ENCODE measurements at places on chromosomes 13 and 19.

- no peak for DNase-seq
Observed at GRCh38 chr13:99266827-99267226, 8.6 kb upstream of the GPR18 start.

DNA sequence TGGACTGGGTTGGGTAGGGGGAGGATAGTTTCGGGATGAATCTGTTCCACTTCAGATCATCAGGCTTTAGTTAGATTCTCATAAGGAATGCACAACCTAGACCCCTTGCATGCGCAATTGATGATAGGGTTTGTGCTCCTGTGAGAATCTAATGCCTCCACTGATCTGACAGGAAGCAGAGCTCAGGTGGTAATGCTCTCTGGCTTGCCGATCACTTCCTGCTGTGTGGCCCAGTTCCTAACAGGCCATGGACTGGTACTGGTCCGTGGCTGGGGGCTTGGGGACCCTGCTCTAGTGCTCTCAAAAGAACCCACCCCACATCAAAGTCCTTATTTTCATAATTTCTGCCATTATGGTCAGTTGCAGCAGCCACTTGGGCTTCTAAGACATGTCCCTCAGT, 30.1 kb downstream of the DNAJC3 start:
- DNase-seq, result no peak

DNA sequence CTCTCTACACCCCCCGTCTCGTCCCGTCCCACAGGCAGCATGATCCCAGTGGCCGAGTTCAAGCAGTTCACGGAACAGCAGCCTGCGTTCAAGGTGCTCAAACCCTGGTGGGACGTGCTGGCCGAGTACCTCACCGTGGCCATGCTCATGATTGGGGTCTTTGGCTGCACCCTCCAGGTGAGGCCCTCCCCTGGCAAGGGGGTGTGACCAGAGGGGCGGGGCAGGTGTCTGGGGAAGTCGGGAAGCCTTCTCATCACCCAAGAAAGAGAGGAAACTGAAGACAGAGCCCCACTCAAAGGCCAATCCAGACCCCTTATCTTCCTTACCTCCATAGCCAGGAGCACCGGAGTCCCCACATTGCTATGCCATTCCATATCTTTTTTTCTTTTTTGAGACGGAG, 7.3 kb downstream of the LRRC8E start:
- DNase-seq, result no peak

DNA sequence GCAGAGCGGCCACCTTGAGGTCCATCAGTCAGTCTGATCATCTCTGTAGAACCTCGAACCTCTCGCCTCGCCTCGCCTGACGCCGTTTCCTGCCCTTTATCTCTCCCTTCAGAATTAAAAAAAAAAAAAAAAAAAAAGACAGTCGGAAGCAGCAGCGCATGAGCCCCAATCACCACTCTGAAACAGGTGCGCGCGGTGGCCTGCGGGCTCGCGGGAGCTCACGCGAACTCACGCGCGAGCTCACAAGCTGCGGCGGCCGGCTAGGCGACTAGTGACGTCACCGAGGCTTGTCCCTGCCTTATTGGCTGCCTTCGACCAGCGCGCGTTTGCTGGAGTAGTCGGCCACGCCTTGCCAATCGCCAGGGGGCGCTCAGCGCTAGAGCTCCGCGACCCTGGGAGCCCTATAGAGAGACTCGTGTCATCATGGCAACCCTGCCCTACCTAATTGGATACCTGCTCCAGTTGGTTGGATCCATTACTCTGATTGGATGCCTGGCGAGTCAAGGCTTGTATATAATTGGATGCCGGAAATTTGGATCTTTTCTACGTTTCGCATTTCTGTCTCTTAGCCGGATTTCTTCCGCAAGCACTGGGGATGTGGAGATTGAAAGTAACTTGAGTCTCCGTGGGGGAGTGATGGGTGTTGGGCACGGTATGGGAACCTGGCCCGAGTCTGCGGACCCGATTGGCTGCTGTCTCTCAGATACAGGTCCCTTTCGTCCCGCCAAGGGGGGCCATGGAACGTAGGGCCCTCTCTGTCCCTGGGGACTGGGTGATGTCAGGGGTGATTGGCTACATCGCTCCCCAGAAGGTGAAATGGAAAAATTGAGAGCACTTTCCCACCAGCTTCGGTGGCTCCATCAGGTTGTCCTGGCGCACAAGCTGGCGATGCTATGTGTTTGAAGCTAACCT, 31.6 kb downstream of the SYT3 start:
- DNase-seq, result peak; percentile 85

- no peak for DNase-seq
Observed at GRCh38 chr13:70162141-70162540, 53.9 kb upstream of the KLHL1 start.

DNA sequence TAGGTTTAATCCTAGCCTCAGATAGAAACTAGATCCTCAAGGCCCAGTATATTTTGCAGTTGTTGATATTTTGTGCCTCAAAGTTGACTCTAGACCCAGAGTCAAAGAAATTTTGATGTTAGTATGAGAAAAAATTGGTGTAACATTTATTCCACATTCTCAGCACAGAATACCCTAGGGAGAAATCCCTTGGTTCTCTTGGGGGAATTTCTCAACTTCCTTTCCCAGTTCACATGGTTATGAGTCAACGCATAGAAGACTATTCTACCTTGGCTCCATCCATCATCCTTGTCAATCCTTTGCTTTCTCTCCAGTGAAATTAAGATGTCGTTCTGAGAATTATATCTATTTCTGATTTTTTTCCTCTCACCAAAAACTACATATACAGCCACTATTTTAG, 145.3 kb downstream of the POSTN start:
- no peak for DNase-seq

GRCh38 chr13:50320271-50320862, 305.1 kb downstream of the KCNRG start:
- DNase-seq, result no peak

- DNase-seq, result no peak
Observed at GRCh38 chr19:52115526-52116053, 20.0 kb upstream of the ZNF841 start.

DNA sequence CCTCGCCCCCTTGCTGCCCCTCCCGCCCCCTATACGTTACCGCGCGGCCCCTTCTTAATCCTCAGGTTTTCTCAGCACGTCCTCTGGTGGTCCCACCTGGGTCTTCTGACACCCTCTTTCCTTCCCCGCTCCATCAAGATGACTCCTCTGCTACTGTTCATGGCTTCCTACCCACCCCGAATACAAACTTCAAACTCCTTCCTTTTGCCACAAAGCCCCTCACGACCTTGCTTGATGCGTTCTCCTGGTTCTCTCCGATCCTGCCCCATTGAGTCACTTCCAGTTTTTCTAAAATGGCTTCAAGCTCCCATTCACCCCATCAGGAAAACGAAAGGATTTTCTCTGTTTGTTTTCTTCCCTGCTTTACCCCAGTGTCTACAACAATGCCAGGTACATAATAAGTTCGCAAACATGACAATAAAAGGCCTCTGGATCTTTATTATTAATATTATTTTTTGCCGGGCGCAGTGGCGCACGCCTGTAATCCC, 734 bp upstream of the SERTAD3 start:
- DNase-seq, result no peak

DNA sequence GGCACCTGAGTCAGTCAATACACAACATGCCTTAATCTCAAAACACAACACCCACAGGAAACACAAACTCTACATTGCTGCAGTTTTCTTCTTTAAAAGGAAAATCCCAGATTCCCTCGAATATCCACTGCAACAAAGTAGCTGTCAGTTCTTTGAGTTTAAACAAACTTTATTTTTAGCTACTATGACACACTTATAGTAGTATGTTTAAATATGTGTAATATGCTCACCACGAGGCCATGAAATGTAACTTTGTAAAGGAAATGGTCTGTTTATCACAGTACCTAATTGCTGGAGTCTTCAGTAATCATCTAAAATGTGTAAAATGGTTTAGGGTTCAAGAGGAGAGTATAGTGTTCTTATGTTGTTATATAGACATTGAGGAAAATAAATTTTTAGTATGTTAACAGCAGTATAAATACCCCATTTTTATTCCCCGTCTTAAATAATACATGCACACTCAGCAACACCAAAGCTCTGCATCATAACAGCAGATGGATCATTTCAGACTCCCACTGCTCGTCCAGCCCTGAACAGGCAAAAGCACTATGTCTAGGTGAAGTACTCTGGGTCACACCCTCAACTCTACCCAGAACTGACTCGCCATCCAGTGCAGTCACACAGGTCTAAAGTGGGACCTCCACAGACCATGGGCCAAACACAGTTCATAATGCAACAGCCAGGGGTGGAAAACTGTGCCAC, 20.6 kb downstream of the TUBGCP3 start:
- no peak for DNase-seq

DNA sequence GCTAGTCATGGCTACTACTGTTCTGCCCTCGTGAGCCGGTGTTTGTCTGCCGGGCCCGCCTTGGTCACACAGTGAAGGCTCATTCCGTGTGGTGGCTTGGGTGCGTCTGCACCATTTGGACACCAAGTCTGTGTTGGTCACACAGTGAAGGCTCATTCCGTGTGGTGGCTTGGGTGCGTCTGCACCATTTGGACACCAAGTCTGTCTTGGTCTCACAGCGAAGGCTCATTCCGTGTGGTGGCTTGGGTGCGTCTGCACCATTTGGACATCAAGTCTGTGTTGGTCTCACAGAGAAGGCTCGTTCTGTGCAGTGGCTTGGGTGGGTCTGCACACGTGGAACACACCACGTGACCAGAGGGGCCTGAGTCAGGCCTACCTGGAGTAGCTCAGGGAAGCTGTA, 29.0 kb upstream of the DCUN1D2 start:
- DNase-seq, result no peak

DNA sequence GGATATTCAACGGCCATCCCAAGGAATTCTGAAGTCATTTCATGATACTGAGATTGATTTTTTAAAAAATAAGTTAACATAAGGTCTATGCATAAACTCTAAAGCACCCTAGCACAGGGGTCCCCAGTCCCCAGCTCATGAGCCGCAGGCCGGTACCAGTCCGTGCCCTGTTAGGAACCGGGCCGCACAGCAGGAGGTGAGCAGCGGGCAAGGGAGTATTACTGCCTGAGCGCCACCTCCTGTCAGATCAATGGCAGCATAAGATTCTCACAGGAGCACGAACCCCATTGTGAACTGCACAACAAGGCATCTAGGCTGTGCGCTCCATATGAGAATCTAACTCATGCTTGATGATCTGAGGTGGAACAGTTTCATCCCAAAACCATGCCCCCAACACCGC, 31.0 kb downstream of the RCBTB1 start:
- no peak for DNase-seq

GRCh38 chr19:40279761-40280607, 5.2 kb downstream of the AKT2 start:
- no peak for DNase-seq

- no peak for DNase-seq
Observed at GRCh38 chr19:17499648-17500446, 11.6 kb upstream of the PGLS start.

DNA sequence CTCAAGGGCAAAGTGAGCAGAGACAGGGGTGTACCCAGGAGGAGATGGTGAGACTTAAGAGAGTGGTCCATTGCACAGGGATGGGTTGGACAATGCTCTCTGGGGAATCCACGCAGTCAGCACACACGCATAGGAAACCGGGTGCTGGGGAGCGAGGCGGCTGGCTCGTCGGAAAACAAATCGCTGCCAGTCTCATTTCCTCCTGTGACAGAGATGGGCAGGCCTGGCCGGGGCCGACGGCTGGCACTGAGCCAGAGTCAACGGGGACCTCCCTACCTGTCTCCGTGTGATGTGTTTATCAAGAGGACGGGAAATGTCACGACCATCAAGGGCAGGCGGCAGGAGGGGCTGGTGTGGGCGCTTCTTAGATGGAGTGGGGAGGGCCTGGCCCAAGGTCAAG, 27.3 kb downstream of the PTPRS start:
- DNase-seq, result no peak

DNA sequence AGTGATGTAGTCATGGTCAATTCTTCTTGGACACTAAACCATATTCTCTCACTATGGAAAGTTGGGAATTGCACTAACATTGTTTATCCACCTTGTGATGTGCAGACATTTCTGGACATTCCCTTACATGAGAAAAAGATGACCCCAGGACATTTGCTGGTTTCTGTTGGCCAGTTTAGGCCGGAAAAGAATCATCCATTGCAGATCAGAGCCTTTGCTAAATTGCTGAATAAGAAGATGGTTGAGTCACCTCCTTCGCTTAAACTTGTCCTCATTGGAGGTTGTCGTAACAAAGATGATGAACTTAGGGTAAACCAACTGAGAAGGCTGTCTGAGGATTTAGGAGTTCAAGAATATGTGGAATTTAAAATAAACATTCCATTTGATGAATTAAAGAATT, at the start of gene UTP14C:
Gene UTP14C, plus strand, starts transcription at position 211 of the 400 bp plus-strand sequence. CDS start 4,114 bp downstream, outside the sequence.
- DNase-seq, result no peak

GRCh38 chr19:347946-348861, 3.6 kb upstream of the MIER2 start:
- DNase-seq, result no peak

GRCh38 chr19:44943801-44944249, 1.8 kb downstream of the APOC4 start:
- no peak for DNase-seq

DNA sequence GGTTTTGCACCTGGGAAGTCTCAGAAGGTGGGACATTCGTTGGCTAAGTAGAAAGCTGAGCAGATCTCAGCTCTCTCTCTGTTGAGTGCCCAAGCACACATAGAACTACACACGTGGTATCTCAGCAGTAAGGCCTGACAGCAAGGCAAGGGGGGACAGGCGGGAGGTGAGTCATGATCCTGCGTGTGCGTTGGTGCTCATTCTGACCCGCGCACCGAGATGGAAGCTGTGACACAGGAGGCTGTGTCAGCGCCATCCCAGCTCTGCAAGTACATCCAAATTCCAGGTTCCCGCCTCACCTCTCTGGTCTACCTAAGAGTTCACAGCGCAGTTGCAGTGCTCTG, 135.7 kb downstream of the USP12 start:
- no peak for DNase-seq

DNA sequence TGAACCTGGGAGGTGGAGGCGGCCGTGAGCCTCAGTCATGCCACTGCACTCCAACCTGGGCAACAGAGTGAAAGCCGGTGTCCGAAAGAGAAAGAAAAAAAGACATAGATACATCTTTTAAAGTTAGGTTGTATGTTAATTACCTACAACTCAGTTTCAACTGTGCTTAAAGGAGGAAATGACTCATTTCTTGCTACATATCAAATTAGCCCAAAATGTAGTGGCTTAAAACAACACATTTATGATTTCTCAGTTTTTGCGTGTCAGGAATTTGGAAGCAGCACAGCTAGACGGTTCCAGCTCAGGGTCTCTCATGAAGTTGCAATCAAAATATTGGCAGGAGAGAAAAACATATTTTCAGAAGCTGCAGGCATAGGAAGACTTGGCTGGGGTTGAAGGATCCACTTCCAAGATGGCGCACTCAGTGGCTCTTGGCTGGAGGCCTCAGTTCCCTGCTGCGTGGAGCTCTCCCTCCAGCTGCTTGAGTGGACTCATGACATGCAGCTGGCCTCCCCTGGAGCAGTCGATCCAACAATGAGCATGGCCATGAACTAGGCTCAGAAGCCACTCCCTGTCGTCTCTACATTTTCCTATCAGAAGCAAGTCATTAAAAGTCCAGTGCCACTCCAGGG, 7.1 kb downstream of the LDLR start:
- DNase-seq, result peak; percentile 19

GRCh38 chr13:39915418-39915817, 260.0 kb downstream of the COG6 start:
- DNase-seq, result no peak

GRCh38 chr19:33366897-33367296, 6.6 kb upstream of the CEBPG start:
- no peak for DNase-seq

- no peak for DNase-seq
Observed at GRCh38 chr13:52001120-52001731, 10.0 kb downstream of the ATP7B start.

- peak; percentile 54 for DNase-seq
Observed at GRCh38 chr13:94674609-94675348, 37.6 kb downstream of the SOX21 start.

Data from stimulated activated CD4-positive, alpha-beta T cell treated with anti-CD3 and anti-CD28 coated beads, Interleukin-4, amount 100 ng/mL, for 48 hours (primary cell).